ENCODE measurements at places on chromosomes 4 and X.

DNA sequence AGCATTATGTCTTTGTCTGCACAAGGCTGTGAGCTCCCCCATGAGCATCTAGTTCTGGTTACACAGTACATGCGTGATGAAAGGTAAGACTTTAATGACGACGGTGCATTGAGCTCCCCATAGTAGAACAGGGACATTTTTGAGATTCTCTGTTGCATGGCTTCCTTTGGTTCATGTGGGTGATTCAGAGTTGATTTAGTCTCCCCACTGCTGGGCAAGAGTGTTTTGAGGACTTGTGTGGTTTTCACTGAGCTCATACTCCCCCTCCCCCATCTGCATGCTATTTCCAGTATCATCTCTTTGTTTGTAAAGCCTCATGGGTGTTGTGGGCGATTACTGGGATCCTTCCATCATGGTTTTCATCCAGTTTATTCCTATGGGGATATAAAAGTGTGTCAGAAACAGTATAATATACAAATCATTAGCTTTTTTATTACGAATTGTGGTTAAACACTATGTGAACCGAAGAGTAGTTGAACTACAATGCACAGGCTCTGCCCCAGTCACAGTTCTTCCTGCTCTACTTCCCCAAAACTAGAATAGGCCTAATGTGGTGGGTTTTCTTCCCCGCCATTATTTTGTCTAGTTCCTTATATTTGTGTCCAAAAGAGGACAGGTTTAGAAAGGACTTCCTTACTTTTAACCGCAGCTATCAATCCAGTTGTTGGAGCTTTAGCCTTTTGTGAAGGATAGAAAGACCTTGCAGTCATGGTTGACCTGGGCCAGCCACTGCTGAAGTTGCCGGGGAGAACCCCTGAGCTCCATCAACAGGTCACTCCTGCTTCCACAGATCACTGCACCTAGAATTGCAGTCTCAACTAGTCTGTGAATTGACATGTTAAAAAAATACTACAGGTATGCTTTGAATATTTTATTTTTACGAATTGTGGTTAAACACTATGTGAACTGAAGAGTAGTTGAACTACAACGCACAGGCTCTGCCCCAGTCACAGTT lies 30.4 kb downstream of the KIT start:
- DNase-seq, result no peak

DNA sequence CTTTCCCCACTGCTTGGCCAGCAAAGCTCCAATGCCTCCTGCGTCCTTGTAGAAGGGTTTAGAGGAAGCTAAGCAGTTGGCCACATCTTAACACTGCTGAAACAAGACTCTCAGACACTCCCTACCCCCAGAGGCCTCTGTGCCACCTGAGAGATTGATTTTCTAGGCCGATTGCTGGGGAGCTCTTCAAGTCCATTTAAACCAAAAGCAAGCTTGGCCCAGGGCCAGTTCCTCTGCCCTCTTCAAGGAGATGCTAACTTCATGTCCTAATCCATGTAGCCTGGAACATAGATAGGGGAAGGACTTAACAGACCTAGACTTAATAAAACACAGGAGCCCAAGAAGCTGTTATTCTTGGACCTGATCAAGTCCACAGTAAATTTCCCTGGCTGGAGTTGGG lies 27.2 kb upstream of the FMR1NB start:
- no peak for DNase-seq

DNA sequence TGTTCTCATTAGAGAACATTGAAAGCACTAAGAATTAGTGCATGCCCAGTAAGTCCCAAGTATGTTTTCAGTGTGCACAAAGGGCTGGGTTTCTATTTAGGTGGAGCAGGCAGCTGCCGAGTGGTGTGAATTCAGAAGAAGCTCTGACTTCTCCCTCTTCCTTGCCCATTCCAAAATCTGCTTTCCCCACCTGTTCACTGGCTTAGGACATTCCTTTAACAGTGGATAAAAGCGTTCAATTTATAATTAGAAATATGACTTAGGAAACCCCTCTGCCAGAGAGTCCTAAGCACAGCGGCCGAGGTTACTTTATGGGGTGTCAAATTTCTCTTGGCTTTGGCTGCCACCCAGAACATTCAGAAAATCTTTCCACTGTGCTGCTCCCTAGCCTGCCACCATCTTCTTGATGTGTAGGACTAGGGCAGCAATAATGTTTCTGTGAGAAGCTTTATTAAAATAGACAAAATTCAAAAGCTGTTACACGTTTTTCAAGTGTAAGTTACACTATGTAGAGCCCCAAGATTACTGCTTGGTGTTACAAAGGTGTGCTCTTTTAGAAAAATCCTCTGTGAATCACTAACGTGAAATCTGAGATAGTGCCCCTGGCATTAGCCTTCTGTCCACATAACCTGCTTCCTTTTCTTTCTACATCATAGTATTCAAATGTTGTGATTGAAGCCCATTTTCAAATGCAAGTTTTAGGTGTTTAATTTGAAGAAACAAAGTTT lies 191.6 kb upstream of the ANKRD50 start:
- DNase-seq, result no peak

DNA sequence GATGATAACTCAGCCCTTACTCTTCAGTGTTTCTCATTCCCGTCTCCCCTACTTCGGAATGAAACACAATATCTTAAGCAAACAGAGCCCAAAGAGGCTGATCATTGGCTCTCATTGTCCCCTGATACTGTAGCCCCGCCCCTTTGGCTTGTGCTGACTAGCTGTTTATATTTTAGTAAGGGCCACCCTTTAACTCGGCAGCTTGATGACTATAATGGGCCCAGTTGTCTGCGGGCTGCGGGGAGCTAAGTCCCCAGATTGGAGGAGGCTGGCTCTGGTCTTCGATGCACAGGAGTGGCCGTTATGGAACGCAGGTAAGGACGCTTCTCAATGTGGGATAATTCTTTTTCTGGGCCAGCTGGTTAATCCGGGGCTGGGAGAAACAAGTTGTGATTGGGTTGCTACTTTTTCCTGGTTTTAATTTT lies at the start of gene TRIM2:
TRIM2 (plus strand) TSS at position 197 of the 425 bp plus-strand sequence; CDS start at position 285, 88 bp downstream.
- no peak for DNase-seq

DNA sequence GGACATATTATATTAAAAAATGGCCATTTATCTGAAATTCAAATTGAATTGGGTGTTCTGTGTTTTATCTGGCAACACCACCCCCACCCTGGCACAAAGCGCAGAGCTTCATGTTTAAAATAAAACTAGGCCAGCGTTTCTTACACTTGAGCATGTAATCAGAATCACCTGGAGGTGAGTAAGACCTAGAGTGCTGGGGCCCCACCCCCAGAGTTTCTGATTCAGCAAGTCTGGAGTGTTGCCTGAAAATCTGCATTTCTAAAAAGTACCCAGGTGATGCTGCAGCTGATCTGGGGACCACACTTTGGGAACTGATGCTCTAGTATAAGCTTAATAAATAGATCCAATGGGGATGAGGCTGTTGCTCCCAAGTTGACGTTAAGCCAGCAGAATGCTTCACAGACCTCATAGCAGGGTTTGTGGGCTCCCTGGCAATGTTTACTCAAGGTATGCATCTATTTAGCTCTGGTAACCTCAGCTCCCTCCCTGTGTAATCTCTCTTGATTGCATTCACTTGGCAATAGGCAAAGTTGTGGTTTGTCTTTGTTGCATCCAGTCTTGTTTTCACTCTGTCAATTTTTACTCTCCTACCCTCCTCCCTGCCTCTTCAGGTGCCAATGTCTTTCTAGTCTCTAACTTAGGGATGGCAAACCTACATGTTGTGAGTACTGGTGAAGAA lies 99.8 kb upstream of the TEX13D start:
- DNase-seq, result no peak

DNA sequence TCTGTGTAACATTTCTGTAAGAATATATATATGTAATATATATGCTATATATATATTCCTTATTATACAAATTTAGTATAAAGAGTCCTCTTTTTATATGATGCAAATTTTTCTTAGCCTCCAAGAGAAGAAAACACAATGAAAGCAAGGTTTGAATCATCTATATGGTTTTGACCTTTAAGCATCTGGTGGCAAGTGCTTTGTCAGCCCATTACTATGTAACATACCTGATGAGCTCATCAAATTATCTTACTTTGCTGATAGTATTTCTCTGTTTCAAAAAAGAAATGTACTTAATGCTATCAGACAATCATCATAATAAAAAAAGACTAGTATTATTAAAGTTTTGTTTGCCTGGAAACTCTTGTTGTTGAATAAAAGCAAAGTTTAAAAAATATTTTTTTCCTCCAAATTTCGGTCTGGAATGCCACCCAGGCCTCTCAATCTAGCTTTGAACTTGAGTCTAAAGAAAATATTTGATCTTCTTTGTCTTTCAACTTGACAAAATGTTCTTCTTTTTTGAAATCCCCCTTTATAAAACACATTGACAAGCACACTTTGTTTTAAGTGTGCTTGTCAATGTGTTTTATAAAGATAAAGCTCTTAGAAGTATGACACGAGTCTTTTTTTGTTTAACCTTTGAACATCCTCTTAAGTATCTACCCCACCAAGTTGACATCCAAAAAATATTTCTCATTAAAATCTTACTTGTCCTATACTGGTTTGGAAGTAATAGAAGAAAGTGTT lies 26.2 kb downstream of the ZNF330 start:
- DNase-seq, result no peak

DNA sequence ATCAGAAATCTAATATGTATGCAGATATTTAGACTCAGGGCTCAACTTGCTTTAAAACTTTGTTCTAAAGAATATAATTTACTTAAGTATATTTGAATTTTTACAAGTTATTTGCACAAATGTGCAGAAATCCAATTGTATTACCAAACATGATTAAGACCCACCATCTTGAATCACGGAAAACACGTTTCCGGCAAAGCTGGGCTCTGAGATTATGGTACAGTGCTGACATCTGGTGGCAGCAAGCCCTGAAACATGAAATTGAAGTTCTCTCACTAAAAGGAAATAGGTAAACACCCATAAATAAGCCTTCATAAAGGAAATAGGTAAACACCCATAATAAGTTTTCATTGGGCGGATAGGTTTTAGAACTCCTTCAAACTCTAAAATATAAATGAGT lies 98.3 kb upstream of the MAOA start:
- DNase-seq, result peak; percentile 24

- DNase-seq, result no peak
Measured at GRCh38 chr4:40301603-40302002, 33.5 kb upstream of the CHRNA9 start.

- no peak for DNase-seq
Measured at GRCh38 chr4:125198916-125199315, 115.8 kb upstream of the FAT4 start.

DNA sequence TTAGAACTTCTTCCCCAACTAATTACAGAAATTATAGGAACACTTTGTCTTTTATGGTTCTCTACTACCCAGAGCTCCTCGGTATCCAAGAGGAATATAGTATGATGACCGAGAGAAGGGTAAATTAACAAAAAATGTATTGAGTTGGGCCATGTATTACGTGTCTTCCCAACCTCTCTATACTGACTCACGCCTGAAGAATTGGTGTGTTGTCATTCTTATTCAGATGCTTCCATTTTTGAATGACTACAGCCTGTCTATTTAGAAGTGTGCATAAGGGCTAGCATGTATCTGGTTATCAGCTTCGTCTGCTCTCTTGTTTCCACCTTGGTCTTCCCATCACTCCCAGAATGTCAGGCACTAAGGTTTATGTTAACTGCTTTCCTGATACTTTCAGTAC lies 24.5 kb upstream of the SCD5 start:
- DNase-seq, result no peak

DNA sequence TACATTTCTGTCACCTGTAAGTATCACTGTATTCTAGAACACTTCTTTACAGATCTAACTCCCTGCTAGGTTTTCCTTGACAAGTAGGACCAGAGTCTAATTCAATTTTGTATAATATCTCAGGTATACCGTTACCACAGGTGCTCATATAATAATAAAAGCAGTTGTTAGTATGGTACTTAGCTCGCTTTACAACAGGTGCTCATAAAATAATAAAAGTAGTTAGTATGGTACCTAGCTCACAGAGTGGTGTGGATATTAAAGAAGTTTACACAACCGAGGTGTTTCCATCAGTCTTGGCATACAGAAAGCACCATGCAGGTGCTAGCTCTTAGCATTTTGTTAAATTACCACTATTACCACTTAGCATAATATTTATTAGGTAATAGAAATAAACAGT lies 32.9 kb upstream of the FGFBP2 start:
- DNase-seq, result no peak

GRCh38 chr4:119026662-119027444 lies 108.8 kb upstream of the MYOZ2 start:
- DNase-seq, result no peak

DNA sequence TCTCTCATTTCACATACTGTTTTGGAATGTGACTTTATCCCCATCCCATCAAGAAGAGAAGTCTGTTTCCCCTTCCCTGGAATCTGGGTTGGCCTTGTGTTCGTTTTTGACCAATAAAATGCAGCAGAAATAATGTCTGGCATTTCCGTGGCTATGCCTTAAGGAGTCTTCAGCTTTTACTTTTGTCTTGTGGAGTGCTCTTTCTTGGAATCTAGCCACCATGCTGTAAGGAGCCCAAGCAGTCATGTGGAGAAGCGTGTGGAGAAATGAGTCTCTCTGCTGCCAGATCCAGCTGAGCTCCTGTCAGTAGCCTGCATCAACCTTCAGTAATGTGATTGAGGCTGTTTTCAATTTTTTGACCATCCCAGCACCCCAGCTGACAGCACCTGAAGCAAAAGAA lies 84.4 kb upstream of the ARMCX2 start:
- no peak for DNase-seq

- no peak for DNase-seq
Measured at GRCh38 chr4:156194896-156195295, 241.2 kb upstream of the CTSO start.

- no peak for DNase-seq
Measured at GRCh38 chr4:25157081-25157480, 3.2 kb downstream of the SEPSECS start.

- DNase-seq, result no peak
Measured at GRCh38 chr4:2378898-2379297, 39.5 kb downstream of the ZFYVE28 start.

DNA sequence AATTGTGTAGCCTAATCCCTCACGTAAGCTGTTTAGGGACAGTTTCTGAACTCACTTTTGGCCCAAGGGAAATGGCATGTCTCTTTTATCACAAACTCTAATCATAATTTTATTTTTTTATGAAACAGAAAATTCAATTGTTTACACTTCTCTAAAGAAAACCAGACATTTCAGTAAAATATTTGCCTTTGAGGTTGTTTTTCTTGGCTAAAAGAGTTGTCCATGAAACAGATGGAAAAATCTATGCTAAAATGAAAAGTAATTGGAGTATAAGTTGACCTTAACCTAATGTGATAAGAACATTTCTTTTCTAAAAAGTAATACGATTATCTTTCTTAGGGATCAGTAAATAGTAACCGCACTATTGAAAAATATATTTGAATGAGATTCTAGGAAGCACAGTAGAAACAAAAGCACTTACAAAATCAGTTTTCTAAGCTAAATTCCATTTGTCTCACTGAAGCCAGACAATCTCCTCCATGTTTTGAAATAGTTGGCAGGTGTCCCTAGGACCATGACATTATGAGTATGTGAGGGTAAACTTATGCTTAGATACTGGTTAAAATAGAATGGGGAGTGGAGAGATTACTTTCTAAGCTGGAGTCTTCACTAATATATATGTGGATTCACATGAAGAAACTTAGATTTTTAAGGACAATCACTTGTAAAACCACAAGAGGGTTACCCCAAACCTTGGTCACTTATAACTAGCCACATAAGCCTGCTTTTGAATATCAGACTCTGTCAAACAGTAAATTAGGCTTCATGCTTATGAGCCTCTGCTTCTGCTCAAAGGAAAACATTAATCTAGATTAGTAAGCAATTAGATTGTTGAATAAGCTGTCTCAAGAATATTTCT lies 20.1 kb upstream of the TET2 start:
- DNase-seq, result no peak
